NCI-H1417 treated with DMSO at 0.1 percent for 48 hours (cell line): ENCODE measurements at places on chromosomes 7 and 10.

- no peak for DNase-seq
These were observed 114.5 kb downstream of the PON1 start for GRCh38 chr7:95209788-95210187.

GRCh38 chr10:119198438-119198837 is 8.9 kb upstream of the GRK5 start:
- no peak for DNase-seq

DNA sequence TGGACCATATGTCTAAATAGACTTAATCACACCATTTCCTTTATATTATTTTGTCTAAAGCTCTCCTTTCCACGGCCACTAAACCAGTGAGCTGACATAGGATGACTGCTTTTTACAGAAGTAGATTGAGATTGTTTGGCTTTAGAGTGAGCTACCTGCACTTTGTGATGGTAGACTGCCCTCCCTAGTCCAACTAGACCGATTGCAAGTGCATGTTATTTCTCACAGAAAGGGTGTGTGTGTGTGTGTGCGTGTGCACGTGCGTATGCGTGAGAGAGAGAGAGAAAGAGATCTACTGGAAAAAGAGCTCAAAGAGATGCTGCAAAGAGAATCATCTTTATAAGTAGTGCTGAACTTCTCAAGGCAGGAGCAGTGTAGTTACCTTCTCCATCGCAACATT is 60.7 kb downstream of the VCL start:
- no peak for DNase-seq

GRCh38 chr7:92830532-92831110 is 5.8 kb downstream of the CDK6 start:
- no peak for DNase-seq

GRCh38 chr7:122299624-122300210 is 4.8 kb downstream of the FEZF1 start:
- DNase-seq: no peak

GRCh38 chr7:158567153-158567603 is 20.4 kb downstream of the PTPRN2 start:
- peak; percentile 50 for DNase-seq

DNA sequence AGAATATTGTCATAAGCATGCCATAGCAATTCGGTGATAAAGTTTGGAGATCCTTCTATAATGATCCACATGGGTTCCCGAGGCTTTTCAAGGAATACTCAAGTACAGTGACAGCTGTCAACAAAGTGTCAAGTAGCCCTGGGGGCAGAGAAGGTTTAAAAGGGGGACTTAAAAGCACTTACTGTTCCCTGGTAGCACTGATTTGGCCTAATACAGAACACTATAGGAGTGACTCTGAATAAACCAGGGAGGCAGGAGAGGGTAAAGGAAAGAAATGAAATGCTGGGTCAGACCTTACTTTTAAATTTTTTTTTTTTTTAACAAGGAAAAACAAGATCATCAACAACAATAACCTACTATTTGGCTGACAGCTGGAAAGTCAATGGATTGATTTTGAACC is 20.1 kb downstream of the CHCHD3 start:
- no peak for DNase-seq

- no peak for DNase-seq
These were observed 1.6 kb downstream of the DLX6 start for GRCh38 chr7:97006816-97007582.

- DNase-seq: peak; percentile 4
These were observed 401.9 kb downstream of the TNS3 start for GRCh38 chr7:47179812-47180515.

DNA sequence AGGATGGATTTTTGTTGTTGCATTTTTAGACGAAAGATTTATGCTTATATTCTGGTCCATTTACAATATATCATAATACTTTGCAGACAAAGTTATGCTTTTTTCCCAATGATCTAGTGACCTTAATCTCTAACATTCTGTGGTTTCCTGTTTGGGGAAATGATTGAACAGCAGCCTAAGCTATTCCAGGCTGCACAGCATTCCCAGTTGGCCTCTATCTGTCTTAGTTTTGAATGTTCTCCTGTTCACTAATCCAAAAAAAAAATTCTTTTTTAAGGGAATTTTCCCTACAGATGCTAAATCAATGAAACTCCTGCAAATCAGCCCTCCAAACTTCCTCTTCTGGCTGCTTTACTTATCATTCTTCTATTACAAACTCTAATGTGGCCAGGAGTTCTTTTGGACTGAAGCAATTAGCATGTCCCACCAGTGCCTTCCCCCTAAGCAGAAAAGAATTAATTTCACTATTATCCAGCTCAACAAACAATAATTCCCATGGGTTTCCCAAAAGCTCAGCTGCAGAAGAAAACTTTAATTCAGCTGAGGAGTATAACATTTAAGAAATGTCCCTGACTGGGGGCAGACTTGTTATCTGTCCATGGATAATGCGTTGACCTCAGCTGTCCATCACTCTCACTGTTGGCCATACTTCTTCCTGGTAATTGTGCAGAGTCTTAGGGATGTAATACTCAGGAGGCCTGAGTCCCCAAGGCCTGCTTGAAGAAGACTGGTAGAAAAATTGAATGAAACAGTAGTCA is 81.9 kb upstream of the TRIL start:
- no peak for DNase-seq

DNA sequence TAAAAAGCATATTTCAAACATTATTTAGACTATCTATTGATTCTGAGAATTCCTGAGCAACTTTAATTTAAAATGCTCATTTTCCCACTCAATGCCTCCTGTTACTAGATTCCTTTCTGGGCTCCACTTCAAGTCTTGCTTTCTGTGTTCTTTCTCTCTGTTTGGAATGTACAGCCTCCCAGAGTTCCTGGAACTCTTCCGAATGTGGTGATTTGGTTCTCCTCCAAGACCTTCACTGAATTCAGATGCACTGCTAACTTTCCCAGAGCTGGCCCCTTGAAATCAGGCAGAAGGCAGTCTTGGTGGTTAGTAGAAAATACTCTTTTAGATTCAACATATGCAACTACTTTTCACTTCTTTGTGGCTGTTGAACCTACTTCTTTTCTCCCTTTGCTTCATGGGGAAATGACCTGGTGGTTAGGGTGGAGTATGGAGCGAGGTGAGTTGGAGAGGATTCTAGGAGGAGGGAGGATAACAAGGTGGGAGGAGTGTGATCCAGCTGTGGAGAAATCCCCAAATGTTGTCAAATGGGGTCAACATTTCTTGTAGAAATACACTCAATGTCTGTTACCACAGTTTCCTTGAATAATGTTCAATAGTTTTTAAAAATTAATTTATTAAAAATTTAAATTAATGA is 27.9 kb upstream of the CCDC7 start:
- DNase-seq: no peak

- DNase-seq: no peak
These were observed 243.0 kb downstream of the PLXDC2 start for GRCh38 chr10:20059084-20059835.

DNA sequence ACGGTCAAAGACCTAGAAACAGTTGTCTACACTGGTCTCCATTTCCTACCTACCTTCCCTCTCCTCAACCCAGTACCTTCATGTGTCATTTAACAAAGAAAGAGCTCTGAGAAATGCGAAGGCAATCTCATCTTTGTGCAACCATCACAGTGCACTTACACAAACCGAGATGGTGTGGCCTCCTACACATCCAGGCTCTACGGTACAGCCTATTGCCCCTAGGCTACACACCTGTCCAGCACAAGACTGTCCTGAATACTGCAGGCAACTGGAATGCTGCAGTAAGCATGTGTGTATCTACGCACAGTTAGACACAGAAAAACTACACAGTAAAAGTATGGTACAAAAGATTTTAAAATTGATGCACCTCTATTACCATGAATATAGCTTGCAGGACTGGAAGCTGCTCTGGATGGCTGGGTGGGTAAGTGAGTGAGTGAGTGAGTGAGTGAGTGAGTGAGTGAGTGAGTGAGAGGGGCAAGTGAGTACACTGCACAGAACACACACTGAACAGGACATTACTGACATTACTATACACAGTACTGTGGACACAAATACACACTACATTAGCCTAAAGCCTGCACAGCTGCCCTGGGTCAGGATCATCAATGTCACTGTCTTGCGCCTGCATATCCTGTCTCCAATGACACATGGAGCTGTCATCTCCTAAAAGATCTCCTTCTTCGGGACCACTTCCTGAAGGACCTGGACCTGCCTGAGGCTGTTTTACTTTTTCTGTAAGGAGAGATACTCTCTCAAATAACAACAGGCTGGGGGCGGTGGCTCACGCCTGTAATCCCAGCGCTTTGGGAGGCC is 18.5 kb downstream of the ITGB1 start:
- no peak for DNase-seq

- DNase-seq: no peak
These were observed 17.9 kb upstream of the TRIL start for GRCh38 chr7:28976022-28976421.

GRCh38 chr7:152402384-152403250 is 33.2 kb downstream of the KMT2C start:
- no peak for DNase-seq

- no peak for DNase-seq
These were observed 4.4 kb upstream of the STEAP4 start for GRCh38 chr7:88310956-88311674.

DNA sequence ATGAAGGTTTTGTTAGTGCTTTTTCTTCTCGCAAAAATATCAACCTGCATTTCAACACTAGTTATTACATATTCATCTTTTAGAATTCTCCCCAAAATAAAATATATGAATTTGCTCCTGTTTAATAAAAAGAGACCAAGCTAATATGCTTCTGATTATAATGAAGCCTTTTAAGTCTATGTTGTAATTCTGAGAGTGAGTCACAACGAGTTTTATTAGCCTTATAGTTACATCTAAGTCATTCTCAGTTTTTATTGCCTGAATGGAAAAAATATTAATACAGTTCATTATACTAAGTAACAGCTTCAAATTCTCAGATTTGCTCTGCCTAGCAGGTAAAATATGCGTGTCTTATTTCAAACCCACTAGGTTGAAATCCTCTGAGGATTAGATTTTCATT is 152.4 kb upstream of the CELF2 start:
- no peak for DNase-seq

GRCh38 chr10:24622781-24623301 is 100.8 kb downstream of the ARHGAP21 start:
- DNase-seq: no peak

DNA sequence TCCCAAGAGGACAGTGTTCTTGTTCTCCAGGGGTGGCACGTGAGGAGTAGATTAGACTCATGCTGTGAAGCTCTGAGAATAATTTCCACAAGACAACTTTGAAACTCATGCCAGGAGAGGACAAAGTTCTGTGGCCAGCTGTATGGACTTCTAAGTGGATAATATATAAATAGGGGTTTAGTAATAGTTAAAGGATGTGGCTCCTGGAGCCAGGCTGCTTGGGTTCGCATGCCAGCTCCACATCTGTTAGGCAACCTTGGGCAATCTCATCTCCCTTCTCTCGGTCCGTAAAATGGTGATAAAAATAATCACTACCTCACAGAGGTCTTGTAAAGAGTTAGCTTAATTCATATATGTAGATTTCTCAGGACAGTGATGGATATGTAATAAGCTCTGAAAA is 35.8 kb downstream of the ACSL5 start:
- DNase-seq: no peak

GRCh38 chr10:94107191-94107590 is 113.5 kb downstream of the PLCE1 start:
- no peak for DNase-seq

GRCh38 chr10:111410740-111411139 is 333.9 kb downstream of the ADRA2A start:
- no peak for DNase-seq
